Parietal lobe (tissue), 2 donors: ENCODE measurements at places on chromosomes 16 and 17. TPM values are rescaled to one million over a fixed set of nuclear protein-coding genes. Genes with fewer than 3 reads are reported as not detected.

Gene PRSS22
- total RNA-seq: not detected

Gene CEP20
- total RNA-seq: 22.2 TPM

Gene OR1F1
- 0.94 TPM for total RNA-seq

Gene TBX21
- not detected for total RNA-seq

Gene CNGB1
- not detected for total RNA-seq

Gene PSMB3
- total RNA-seq: 104 TPM

Gene HBA2
- 363 TPM for total RNA-seq

Gene SLC38A8
- not detected for total RNA-seq

Gene SLFN13
- total RNA-seq: 0.94 TPM

Gene SPNS2
- total RNA-seq: 16.3 TPM

Gene KRT39
- total RNA-seq: not detected

Gene MYCBPAP
- 2.2 TPM for total RNA-seq

Gene BRIP1
- total RNA-seq: 7.5 TPM

Gene IGSF6
- 1.6 TPM for total RNA-seq

Gene FASN
- total RNA-seq: 128 TPM

Gene TK1
- total RNA-seq: 4.1 TPM

Gene FTSJ3
- total RNA-seq: 46.0 TPM

Gene CX3CL1
- total RNA-seq: 3.1 TPM

Gene CACNA1G
- 35.7 TPM for total RNA-seq

Gene CDH1
- 1.3 TPM for total RNA-seq

Gene TP53TG3
- total RNA-seq: not detected

Gene HOXB5
- not detected for total RNA-seq

Gene OR3A3
- total RNA-seq: not detected

Gene IRX5
- not detected for total RNA-seq

Gene ZNF594
- 53.8 TPM for total RNA-seq

Gene ACSM5
- total RNA-seq: 0.31 TPM

Gene CCL3
- 2.8 TPM for total RNA-seq

Gene CETP
- 0.94 TPM for total RNA-seq

Gene TTLL6
- total RNA-seq: not detected

Gene GAS7
- total RNA-seq: 94.5 TPM

Gene PTX4
- total RNA-seq: not detected

Gene TM4SF5
- total RNA-seq: not detected
